Suppressor macrophage treated with lipopolysaccharide for 4 hours (primary cell): ENCODE measurements at places on chromosomes 2 and 18.

- DNase-seq: peak; percentile 41
Observed at GRCh38 chr2:46308629-46309028, 11.4 kb downstream of the EPAS1 start.

GRCh38 chr18:77067291-77068061 lies 65.1 kb downstream of the MBP start:
- DNase-seq: peak; percentile 79

GRCh38 chr2:210859314-210859713 lies 302.9 kb downstream of the CPS1 start:
- no peak for DNase-seq

DNA sequence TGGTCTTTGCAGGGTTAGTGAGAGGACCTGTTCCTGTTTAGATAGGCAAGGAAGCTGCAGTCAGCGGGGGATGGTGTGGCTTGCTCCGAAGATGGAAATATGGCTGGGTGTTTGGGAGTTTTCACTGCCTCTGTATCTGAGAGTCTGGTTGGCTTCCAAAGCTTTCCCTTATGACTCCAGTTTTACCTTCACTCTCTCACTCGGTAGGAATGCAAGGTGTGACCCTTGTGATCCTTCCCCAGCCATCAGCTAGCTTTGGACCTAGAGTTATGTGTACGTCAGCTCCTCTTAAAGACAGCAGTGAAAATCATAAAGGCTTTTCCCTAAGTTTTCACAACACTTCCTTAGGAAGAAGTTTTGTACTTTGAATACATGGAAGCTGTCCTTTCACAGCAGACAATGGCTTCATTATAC lies 35.5 kb upstream of the TMEM87B start:
- DNase-seq: no peak
